Activated naive CD4-positive, alpha-beta T cell treated with anti-CD3 and anti-CD28 coated beads for 36 hours (primary cell): ENCODE measurements at places on chromosomes 12 and 14.

DNA sequence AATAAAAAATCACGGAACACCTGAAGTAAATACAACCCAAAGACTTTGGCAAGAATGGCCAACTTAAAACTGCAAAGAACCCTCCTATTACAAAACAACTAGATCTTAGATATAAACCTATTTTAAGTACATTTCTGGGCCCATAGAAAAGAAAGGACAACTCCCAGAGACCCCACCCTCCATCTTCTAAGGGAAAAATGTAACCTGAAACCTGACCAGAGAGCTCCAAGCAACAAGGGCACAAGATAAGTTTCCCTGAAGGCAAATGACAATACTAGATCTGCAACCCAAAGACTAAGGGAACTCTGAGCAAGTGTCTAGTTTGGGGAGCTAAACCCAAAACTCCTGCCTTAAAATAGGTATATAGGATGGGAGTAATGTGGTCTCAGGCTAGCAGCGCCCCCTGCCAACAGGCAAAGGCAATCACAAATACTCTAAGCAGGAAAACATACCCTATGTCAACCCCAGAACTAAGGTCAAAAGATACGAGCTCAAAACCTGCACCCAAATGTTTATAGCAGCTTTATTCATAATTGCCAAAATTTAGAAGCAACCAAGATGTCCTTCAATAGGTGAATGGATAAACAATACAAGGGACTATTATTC is 218.9 kb downstream of the ITPR2 start:
- DNase-seq = peak; percentile 51

DNA sequence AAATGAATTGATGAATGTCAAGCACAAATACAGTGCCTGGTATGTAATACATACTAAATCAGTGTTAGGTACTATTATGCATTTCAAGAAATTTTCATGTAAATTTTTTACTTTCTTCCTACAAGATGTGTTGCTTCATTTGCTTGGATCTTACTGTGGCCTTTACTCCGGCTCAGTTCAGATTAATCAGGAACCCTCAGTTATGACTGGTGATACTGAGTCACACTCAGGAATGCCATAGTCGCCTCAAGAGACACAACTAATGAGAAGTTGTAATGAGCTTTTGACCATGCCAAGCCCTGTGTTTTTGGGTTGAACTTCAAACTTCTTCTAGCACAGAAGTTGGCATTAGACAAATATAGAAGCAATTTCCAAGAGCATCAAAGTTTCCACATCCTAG is 96.0 kb downstream of the TGFB3 start:
- no peak for DNase-seq

DNA sequence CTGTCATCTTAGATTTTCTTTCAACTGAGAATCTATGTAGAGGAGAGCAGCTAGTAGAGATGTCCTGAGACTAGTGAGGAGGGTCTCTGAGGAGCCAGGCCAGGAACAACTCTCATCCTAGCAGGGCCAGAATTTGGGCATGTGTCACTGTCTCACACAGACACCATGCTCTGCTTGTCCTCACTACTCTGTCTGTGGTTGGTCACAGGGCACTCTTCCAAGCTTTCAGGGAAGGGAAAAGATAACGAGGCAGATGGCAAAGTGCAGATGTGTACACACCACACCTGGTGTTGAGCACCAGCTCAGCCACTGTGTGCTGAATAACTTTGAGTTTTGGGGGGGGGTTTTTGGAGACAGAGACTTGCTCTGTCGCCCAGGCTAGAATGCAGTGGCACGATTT is 2.5 kb downstream of the SSPN start:
- DNase-seq = no peak

- DNase-seq = peak; percentile 61
Observed at GRCh38 chr14:74425525-74426201, 347 bp downstream of the SYNDIG1L start.
